ENCODE measurements at places on chromosomes 5 and 9.

GRCh38 chr5:144710637-144711036 is 540.0 kb downstream of the KCTD16 start:
- DNase-seq: no peak

GRCh38 chr5:127094161-127094814 is 21.0 kb upstream of the C5orf63 start:
- no peak for DNase-seq

DNA sequence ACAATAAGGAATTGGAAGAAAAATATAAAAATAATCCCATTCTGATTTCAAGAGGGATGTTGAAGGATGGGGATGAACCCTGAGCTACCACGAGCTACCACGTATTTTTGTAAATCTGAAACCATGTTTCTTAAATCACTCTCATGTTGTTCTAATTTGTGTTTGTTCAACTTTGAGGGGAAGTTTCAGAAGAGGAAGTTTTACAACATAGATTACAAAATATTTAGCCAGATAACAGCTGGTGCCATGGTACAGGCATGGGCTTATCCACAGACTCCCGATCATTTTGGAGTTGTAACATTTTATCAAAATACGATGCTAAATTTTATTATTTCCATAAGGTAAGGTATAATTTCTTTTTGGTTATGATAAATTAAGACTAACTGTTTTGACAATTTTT is 15.2 kb downstream of the CCDC125 start:
- no peak for DNase-seq

GRCh38 chr9:84808416-84808815 is 138.9 kb downstream of the NTRK2 start:
- DNase-seq: no peak

DNA sequence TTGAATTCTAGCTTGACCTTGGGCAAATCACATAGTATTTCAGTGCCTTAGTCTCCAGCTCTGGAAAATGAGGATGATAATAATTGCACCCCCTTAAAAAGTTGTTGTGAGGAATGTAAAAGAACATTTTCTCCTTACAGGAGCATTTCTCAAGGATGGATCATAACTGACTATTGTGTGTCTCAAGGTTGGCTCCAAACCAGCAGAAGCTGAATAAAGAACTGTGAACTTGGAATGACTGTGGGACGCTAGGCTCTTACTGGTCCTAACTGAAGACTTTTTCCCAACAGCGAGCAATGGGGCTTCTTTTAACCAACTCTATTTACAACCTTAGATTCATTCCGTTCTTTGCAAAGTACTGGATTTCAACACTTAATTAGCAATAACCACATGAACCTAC is 26.2 kb upstream of the GLRX start:
- DNase-seq: no peak

DNA sequence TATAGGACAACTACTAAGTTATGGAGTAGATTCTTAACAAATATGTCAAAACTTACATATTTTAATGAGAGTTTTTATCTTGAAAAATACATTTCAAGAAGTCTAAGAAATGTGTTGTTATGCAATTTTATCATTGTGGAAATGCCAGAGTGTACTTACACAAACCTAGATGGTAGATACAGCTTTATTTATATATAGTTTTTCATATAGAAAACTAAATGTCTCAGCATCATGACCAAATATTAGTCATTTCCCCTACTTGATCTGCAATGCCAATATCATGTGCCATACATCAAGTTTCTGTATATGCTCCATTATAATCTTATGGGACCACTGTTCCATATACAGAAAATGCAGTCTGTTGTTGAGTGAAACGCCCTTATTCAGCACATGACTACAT is 28.7 kb downstream of the CAST start:
- no peak for DNase-seq

DNA sequence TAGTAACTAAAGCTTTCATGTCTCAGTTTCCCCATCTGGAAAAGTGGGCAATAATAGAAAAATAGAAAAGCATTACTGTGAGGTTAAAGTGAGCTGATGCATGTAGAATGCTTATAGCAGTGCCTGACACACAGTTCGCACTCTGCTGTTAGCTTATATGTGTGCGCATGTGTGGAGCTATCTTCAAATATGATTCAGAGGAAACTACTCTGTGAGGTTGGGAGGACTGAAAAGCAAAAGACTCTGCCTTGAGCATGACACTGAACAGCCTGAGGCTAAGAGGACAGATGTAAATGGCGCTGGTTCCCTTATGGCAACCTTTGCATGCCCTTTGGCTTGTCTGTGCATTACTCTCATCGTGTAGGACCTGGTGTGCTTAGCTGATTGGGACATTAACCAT is 19.4 kb downstream of the NTRK2 start:
- DNase-seq: no peak

DNA sequence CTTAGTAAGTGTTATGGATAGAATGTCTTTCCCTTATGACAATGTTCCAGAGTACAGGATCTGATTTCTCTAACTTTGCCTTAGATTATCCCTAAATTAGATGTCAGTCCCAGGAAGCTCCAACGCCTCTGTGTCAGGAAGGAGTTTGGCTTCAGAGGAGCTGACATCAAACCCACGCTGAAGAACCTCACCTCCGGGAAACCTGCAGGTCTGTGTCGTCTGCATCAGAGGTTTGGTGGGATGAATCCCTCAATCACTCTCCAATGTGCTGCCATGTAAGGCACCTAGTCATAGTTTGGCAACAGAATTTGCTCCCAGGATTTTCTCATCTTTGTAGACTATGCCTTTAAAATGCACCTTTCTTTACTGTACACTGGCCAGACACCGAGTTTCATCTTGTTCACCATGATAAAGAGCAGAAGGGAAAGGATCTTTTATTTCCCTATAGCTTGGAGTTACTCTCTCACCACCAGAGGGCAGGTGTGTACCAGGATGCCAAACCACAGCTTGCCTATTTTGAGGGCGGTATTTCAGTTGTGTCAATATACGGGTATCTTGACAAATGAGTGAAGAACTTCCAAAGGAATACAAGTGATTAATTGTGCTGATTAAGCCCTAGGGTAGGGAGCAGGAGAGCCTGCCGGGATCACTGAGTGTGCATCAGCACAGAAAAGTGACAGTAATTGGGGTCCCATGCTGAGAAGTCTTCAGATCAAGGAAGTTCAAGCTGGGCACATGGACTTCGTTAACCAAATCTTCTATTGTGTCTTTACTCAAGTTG is 23.4 kb downstream of the MINAR2 start:
- peak; percentile 49 for DNase-seq

GRCh38 chr9:86257391-86257790 is 2.1 kb downstream of the C9orf153 start:
- no peak for DNase-seq

DNA sequence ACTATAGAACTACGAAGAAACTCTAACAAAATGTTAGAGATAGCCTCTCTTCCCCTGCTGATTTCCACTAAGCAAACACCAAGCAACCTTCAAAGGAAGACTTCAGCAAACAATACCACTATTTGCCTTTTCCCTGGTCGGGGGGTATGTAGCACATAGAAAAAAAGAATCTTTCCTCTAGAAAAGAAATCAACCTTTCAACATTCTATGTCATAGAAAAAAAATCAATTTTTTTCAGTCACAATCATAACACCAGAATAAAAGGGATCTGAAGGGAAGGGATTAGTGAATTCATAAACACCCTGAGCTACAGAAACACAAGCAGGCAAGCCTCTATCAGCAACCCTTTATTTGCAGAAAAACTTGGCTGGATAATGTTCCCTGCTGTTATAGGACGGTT is 15.3 kb downstream of the ABCA1 start:
- no peak for DNase-seq

- no peak for DNase-seq
Observed at GRCh38 chr9:27303219-27303618, 6.3 kb upstream of the EQTN start.

DNA sequence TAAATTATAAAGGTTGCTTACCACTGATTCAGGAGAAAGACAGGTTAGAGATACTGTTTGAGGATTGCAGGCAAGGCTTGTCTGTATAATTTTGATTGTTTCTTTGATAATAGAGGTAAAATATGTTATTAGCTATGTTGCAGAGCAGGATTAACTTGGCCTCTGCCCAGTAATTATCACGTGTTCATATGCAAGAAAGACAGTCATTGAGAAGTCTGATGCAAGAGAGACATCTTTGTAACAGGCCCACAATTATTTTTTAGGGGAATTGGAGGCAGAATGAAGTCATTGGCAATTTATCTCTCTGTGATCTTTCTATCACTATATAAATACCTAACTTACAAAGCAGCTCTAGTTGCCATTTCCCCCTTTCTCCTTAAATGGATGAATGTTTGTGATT is 46.0 kb downstream of the SLC44A1 start:
- no peak for DNase-seq

- peak; percentile 42 for DNase-seq
Observed at GRCh38 chr9:113548221-113549041, 84.9 kb downstream of the RGS3 start.

DNA sequence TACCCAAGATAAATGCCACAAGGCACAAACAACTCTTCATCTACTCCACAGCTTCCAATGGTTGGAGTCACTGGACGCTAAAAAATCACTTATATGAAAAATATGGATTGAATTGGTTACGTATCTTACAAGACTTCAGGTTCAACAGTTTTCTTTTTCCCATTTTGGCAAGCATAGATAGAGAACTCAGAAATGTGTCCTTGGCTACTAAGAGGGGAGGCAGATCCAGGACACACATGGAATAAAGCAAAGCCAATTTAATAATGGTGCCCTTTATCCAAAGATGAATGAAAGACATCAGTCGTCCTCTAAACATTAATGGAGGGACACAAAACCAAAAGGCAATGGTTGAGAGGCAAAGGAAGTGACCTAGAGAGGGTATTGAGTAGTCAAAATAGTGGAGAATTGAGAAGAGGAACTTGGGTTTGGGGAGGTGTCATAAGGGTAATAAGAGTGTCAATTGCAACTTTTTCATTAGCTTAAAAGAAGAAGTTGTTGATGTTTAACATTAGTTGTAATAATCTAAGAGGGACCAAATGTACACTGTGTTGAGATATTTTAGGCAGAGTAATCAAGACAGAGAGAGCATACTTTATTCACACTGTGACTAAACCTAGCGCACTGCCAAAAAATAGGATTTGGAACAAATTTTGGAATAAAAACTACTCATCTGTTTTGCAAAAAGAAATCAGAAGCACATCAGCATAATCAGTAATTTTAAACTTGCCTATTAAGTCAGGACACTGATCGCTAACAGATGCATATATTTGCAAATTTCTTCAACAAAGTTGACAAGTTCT is 308.2 kb downstream of the ARL15 start:
- DNase-seq: no peak

DNA sequence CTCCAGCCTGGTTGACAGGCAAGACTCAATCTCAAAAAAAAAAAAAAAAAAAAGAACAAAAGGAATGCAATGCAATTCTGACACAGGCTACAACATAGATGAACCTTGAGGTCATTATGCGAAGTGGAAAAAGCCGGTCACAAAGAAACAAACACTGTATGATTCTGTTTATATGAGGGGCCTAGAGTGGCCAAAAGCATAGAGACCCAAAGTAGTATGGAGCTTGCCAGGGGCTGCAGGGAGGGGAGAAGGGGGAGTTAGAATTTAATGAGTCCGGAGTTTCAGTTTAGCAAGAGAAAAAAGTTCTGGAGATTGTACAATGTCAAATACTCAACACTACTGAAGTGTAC is 33.2 kb upstream of the ASS1 start:
- no peak for DNase-seq

GRCh38 chr9:16591092-16591491 is 279.4 kb downstream of the BNC2 start:
- no peak for DNase-seq

DNA sequence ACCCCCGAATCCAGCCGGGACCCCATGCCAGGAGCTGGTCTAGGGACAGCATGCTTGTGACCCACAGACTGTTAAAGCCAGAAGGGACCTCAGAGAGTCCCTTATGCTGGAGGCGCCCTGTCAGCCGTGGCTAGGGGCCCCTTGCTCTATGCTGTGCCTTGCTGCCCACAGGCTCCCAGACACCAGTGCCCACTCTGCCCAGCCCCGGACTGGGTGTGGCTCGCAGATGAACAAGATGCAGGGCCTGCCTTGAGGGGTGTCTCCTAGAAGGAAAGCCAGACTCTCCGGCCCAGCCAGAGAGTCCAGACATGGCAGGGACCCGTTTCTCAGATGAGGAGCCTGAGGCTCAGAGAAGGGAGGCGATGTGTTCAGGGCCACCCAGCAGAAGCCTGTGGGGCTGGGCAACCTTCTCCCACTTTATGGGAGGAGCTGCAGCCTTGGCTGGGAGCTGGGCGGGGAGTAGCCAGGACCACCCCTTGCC is 85.7 kb downstream of the LMX1B start:
- DNase-seq: no peak

DNA sequence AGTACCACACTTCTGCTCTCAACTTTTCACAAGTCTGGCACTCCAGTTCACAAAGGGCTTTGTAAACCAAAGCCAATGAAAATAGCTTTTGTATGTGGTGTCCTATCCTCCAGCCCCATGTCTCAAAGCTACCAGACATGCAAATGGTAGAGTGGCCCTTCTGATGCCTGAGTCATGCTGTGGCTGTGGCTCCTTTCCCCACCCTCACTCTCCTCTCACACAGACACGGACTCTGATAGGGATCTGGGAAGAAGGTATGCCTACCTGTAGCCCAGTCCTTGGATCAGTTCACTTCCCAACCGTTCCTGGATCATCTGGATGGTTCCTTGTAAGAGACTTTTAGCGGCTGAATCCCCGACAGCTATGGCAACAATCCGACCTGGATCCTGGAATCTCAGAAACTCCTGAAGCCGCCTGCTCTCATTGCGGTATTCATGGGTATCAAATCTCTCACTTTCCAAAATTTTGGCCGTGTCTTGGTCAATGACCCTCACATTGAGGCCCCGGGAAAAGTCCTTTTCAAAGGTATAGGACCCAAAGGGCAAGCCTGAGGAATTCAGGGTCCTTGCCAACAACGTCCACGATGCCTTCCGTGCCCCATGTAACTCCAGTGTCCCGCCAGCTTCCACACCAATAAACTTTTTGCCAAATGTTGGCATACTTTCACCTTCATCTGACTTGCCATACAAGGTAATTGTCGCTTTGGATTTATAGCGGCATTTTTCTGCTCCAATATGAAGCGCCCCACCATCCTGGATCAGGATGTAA is 23.4 kb downstream of the CEMIP2 start:
- no peak for DNase-seq

DNA sequence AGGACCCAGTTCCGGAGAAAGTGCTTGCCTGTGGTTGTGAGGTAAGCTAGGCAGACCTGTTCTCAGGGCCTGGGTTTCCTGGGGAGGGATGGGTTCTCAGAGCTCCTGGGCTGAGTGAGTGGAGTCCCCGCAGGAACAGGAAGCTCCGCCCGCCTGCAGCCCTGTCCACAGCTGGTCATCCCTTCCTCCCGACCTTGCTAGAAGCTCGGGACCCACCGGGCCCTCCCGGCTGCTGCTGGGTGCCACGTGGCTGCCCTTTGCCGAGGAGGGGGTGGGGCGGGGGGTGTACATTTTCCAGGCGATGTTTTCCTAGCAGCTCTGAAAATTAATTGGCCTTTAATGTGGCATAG is 198.1 kb downstream of the C9orf50 start:
- DNase-seq: no peak

DNA sequence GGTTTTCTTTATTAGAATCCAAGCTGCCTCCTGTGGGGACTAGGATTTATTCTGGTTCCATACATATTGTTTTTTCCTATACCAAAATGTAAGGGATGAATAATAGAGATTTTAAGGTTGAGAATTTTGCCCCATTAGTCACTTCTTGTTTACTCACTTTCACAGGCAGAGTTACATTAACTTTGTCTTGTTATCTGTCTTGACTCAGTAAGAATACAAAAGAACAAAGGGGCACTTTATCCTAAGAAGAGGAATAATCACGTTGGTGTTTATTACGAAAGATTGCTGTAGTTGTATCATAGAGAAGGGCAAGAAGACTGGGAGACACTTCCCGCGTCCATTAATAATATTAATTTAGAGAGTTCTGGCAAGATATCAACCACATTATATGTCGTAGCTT is 599.7 kb upstream of the FTMT start:
- DNase-seq: no peak

Data from stimulated activated CD4-positive, alpha-beta T cell treated with anti-CD3 and anti-CD28 coated beads, Interleukin-4, amount 100 ng/mL, for 24 hours (primary cell).